Posterior cingulate gyrus (tissue), 11 donors: ENCODE measurements at places on chromosomes 11 and 22.

GRCh38 chr22:49042066-49042465 is 785.6 kb downstream of the BRD1 start:
- no peak for DNase-seq

- no peak for DNase-seq
Observed at GRCh38 chr11:119107538-119108145, 498 bp downstream of the C2CD2L start.

GRCh38 chr11:92460213-92460612 is 235.6 kb downstream of the FAT3 start:
- no peak for DNase-seq

GRCh38 chr11:84829162-84829561 is 798.0 kb downstream of the DLG2 start:
- no peak for DNase-seq

DNA sequence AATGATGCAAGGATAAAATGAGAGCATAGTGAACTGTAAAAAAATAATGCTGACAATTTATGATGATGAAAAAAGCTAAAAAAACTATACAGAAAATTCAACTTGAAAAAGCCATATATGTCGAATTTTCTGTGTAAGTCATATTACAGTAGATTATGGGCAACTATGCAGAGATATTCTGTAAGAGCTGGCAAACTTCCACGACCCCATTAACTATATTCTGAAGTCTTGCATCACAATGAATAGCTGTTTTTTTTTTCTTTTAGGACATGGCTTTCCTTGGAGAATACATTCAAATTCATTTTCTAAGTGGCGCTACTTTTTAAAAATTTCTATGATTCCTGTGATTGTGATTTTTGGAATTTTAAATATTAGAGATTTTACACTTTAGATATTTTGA is 18.4 kb downstream of the PSMD13 start:
- no peak for DNase-seq

DNA sequence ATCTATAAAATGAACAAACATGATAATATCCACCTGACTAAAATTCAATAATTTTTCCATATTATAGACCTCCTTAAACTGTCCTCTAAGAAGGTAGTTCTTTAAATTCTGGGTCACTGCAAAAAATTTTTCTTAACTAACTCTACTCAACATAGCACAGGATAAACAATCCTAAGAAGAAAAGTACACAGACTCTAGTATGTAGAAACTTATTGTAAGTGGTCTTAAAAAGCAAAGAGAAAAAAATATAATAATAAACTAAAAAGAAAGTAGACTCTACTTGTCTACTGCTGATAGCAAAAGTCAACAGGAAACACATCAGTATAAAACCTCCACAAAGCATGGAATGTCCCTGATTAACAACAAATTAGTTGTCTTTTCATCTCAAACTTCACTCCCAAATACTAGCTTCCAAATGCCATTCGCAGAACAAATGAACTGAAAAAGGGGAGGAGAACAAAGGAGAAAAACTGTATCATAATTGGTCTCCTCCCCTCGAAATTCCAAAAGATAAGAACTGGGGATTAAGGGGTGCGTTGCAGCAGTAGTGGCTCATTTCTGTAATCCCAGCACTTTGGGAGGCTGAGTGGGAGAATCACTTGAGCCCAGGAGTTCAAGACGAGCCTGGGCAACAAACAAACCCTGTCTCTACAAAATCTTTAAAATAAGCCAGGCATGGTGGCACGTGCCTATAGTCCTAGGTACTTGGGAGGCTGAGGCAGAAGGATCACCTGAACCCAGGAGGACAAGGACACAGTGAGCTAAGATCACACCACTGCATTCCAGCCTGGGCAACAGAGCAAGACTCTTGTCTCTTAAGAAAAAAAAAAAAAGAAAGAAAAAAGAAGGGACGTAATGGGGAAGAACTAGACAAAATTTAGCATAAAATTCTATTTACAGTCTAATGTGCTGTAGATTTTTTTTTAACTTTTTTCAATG is 6.5 kb downstream of the FCHSD2 start:
- no peak for DNase-seq

DNA sequence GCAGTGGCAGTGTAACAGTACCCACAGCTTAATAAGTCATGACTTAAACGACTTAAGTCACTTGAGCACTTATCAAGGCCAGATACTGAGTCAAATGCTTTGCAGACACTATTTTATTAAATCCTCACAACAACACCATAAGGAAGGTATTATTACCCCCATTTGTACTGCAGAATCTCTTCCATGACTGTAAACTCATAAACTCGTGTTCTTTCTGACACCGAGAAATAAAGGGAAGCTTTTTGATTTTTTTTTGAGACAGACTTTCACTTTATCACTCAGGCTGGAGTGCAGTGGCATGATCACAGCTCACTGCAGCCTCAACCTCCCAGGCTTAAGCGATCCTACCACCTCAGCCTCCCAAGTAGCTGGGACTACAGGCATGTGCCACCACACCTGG is 103.8 kb downstream of the ABTB2 start:
- DNase-seq = no peak

DNA sequence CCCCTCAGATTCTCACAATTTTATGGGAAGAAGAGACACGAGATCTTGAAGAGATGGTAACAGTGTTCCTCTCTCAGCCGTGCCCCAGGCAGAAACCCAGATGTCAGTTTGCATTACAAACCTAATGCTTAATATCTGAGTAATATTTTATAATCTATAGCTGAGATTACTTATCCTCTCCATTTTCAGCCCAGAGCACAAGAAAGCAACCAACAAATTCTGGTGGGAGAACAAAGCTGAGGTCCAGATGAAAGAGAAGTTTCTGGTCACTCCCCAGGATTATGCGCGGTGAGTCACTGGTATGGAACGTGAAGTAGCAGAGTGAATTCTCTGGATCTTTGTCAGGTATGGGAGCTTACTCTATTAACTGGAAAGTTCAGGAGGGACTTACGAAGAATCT is 884 bp downstream of the CENATAC start:
- no peak for DNase-seq

DNA sequence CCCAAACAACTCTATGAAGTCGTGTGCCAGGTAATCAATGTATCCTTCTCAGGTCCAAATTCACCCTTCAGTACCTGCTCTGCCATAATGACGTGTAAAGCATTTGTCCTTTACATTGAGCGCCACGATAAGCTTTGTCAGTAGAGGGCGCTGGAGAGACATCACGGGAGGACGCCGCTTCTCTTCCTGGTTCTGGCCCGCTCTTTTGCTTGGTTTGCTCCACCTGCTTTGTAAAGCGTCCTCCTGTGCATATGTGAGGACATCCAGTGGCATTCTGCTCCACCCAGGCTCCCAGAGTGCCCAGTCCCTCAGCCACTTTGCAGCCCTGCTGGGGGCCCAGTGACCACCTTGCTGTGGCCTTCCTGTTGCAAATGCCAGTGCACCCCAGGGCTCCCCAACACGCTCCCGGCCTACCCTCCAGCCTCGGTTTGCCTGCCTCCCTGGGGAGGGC is 61.1 kb downstream of the WT1 start:
- DNase-seq = no peak

DNA sequence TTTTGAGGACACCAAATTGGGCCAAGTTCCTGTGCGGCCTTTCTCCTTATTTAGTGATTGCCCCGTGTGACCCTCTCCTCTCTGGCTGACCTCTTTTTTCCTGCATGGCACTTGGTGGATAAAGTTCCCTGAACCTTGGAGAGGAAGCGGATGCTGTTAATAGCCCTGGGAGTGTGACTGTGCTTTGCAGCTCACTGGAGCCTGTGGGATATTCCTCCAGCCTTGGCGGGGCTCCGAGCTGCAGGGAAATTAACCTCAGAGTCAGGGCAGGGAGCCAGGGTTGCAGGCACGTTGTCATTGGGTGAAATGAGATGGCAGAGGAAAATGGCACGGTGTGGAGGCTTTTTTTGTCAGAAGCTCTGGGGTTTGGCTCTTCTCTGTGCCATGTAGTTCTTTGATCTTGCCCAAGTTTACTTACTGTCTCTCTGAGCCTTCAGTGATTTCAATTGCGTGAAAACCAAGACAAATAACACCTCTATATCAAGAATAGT is 965 bp downstream of the OR9Q1 start:
- DNase-seq = no peak

DNA sequence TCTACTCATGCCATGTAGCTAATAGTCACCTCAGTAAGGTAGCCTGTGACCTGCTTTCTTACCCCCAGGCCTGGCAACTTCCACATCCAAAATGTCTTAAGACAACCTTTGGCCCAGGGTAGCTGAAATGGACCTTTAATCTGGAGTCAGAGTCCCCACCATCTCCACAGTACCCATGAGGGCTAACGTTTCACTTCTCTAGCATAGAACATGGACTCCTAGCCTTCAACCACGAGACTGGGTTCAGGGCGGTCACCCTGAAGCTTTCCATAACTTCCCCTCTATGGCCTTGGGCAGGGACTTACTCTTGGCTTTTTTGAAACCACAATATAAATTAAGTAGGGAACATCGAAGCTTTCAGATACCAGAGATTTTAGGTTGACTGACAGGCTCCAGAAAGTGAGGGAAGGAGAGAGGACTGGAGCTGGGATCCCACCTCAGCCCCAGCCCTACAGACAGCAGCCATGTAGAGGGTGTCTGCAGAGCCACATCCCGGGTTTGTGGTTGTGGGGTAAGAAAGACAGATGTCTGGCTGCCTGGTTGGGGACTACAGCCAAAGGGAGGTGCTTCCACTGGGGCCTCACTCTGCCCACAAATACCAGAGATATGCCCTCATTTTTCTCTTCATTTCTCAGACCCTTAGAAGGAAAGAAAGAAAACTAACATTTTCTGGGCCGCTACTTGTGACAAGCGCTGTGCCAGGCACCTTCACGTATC is 2.6 kb downstream of the TBC1D10A start:
- DNase-seq = no peak

DNA sequence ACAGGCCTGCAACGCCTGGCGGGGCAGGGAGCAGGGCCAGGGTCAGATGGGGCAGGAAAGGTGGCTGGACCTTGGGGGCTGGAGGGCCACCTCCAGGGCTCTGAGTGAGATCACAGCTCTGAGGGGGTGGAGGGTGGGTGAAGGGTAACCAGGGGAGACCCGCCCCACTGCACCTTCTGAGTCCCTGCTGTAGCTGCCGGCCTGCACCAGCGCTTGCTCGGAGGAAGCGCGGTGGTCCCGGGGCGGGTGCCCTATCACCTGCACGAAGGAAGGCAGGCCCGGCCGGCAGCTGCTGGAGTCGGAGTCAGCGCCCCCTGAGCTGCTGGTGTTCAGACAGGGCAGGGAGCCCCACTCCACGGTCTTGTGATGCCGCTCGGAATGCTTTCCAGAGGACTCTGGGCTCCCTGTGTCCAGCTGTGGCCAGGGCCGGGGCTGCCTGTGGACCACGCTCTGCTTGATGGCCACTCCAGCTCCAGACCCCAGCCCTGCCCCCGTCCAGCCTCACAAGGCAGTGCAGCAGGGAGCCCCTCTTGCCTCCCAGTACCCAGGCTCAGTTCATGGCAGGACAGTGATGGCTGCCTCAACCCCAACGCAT is 3.8 kb downstream of the LMNTD2 start:
- no peak for DNase-seq

DNA sequence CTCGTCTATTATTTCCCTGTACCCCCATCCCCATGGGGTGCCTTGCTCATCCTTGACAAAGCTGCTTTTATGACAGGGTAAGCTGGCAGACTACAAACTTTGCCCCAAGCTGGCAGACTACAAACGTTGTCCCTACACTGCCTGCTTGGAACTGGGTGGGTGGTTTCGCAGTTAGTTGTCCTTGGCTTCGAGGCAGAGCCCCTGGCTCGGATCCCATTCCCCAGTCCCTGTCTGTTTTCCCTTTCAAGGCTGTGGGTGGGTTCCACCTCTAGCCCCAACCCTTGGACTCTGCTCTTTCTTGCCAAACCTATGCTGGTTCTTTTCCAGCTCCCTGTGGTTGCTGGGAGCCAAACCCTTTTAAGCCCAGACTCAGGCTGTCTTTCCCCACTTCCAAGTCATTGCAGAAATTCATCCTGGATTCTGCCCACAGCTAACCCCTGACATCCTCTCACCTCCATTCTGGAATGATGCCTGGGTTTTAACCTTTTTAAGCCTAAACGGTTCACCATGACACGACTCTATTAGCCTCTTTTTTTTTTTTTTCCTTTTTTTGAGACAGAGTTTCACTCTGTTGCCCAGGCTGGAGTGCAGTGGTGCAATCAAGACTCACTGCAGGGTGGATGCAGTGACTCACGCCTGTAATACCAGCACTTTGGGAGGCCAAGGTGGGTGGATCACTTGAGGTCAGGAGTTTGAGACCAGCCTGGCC is 9.2 kb upstream of the RBM14 start:
- DNase-seq = no peak

GRCh38 chr11:45560155-45560912 is 105.1 kb downstream of the CHST1 start:
- no peak for DNase-seq

GRCh38 chr11:76614471-76615179 is 55.9 kb downstream of the LRRC32 start:
- no peak for DNase-seq

GRCh38 chr22:49308300-49308699 is 519.4 kb downstream of the BRD1 start:
- DNase-seq = peak; percentile 64

DNA sequence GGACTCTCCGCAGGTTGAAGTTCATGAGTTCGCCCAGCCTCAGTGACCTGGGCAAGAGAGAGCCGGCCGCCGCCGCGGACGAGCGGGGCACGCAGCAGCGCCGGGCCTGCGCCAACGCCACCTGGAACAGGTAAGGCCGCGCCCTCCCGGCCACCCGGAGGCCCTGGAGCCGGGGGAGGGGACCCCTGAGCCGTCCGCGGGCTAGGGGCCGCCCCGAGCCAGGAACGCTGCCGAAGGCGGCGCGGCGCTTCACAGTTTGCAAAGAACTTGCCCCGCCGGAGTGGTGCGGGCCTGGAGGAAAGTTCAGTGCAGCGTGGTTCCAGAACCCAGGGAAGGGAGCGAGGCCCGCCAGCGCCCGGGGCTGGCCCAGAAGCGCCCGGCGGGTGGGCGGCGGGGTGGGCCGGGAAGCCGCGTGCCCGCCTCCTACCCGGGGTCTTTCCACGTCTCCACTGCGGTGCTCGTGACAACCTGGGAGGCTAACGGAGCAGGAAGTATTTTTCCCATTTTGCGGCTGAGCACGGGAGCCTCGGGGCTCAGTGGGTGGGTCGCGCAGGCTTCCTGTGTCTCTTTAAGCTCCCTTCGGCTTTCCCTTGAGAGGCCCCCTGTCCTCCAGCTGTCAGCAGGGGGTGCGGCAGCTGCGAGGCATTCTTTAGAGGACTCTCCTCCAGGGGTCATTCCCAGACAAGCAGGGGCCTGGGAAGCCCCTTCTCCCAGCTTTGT is 635 bp downstream of the PRR5 start:
- DNase-seq = no peak

- no peak for DNase-seq
Observed at GRCh38 chr11:76910620-76911414, 50.1 kb downstream of the ACER3 start.
